ENCODE measurements at places on chromosomes 12 and 14. TPM values are rescaled to one million over a fixed set of nuclear protein-coding genes. Genes with fewer than 3 reads are reported as not detected.
A peak's percentile ranks its signal among the peaks of the same experiment; 100 is the strongest.

- no peak for DNase-seq
Measured at GRCh38 chr12:25063873-25064628, 115.2 kb upstream of the BCAT1 start.

DNA sequence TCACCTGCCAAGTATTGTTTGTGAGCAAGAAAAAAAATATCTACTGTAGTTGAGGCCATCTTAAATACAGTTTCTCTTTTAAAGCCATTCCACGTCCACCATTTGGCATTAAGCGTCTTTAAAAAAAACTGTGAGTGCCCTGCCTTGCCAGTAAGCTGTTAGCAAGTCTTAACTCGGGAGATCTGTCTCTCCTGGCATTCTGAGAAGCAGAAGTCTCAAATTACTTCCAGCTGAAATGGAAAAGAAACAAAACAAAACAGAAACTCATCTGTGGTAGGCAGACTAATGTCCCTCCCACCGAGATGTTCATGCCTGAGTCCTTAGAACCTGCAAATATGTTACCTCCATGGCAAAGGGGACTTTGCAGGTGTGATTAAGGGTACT lies 126.2 kb downstream of the CRADD start:
- DNase-seq = no peak

DNA sequence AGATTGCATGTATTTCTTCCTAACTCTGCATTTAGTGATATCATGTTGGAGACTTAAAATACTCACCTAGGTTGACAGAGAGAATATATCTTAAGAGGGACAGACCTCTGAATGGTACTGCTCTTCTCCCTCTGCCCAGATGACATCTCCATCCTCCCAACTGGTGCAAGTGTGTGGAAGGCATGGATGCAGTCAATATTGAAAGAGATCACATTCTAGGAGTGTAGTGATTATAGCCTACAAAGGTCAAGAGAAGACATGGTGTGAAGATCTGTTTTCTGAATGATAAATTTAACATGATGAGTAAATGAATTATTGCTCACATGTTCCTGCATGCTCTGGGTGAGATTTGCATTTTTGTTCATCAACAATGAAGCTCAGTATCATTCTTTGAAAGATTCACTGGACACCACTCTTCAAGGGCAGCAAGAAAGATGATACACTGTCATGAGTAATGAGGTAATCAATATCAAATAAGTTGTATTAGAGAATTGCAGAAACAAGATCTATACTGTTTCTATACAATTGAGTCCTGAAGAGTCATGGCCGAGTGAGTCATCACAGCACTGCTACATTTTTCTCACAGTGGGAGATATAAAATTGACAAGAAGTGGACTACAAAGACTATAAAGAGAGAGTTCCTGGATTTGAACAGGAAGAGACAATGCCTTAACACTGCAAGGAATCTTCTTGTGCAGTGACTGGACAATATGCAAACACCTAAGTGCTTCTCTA lies 183.3 kb upstream of the KRR1 start:
- no peak for DNase-seq

Gene RERG
- total RNA-seq = 12.4 TPM

DNA sequence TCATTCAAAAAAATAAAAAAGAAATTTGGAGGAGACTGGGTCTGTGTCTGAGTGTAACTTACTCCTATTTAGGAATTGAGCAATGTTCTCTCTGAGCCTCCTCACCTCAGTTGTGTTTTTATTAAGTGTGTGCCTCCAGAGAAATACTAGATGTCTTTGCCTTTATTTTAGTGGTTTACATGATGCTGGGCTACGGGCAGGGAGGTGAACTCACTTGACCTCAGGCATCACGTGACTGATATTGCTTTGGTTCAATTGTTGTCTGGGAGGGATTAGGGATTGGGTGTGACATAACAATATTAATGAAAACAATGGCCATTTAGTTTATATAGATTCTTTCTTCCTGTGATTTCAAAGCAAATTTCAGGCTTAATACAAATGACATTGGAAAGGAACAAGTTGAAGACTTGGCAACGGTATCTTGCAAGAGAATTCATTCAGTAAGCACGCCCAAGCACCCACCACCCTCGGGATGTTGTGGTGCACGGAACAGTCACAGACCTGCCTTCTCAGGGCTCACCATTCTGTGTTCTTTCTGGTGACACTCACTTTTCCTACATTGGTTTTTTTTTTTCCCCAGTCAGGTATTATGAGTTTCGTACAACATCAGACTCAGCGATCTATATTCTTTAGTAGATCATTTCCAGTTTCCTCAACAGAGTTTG lies 77.5 kb downstream of the BMP4 start:
- DNase-seq = no peak

- DNase-seq = no peak
Measured at GRCh38 chr14:69042299-69042698, 63.2 kb upstream of the ACTN1 start.

Gene CEBPE
- total RNA-seq = 0.26 TPM

Gene APOLD1
- 8.9 TPM for total RNA-seq

DNA sequence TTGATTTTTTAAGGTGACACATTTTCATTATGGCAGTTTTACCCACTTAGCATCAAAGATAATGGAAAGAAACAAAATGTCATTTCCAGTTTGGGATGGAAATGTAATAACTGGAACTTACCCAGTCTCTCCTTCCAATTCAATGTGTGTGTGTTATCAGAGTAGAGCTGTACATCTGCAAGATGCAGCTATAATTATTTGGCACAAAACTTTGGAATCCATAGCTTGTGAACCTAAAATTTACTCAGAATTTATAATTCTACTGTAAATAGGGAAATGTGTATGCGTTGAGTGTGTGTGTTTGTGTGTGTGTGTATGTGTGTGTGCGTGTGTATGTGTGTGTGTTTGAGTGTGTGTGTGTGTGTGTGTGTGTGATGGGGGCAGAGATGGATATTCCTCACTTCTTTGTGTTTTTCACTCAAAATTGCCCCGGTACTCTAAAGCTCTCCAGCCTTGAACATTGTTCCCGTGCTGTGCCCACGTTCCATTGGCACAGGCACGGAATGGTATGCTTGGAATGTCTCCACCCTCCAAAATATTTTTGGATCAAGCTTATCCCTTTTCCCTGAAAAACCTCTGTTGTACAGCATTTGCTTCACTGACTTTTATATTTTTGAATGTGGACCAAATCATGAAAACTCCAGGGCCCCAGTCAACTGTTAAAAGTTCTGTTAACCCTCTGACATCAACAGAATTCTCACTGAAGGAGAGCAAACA lies 150.2 kb upstream of the BMP4 start:
- no peak for DNase-seq

Gene KRT86
- 0.97 TPM for total RNA-seq

- no peak for DNase-seq
Measured at GRCh38 chr12:68861890-68862289, 53.9 kb downstream of the MDM2 start.

GRCh38 chr12:124972211-124972610 lies 16.7 kb downstream of the DHX37 start:
- no peak for DNase-seq

Gene ADIPOR2
- total RNA-seq = 66.8 TPM

DNA sequence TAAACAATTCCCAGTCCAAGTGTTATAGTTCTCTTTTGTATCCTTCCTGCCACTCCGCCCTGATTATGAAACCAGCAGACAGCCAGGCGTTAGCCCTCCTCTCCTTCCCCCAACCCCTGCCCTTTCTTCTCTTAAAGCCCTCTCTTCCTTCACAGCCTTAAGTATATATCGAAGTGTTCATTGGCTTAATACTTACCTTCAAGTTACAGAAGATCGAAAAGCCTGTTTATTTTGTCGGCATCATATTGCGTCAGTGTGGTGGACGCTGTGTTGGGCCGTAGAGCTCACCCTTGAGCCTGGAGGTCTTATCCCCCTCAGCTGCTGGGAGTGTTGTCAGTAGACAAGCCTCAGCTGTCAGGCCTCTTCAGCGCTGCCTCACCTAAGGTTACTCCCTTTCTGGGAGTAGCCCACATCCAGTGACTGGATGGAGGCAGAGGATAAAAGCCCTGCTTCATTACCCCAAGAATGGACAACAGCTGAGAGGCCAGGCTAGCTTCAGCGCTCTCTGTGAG lies 36.2 kb downstream of the CMAS start:
- no peak for DNase-seq

Gene KRT74
- not detected for total RNA-seq

DNA sequence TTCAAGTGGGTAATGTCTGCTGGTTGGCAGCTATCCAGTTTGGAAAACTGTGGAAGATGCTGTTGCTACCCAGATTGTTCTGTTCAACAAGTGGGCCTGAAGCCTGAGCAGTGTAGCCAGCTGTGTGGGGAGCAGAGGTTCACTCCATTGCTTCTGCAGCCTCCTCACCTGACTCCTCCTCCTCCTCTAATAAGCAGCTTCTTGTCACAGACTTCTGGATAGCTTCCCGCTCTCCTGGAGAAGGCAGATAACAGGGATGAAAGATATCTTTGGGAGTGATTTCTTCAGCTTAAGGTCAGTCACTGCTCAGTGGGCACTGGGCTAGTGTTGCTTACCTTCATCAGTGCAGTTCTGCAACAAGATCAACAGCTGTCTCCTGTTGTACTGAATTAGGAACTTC lies 2.0 kb downstream of the POP5 start:
- peak; percentile 16 for DNase-seq

DNA sequence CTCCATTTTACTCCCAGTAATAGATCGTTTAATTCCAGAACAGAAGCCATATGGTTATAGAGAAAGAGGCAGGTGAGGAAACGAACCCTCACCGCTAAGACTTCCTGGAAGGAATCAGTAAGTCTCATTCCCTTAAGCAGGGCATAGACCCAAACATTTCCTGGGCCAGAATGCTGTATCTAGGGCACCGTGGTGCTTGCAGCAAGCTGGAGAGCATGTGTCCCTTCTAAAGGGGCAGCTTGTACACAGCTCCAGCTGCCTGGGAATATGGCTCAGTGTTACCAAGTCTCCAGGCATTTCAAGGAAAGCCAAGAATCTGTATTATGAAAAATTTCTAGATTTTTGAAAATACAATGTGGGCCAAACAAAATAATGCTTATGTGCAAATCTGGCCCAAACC lies 73.4 kb downstream of the PPM1H start:
- no peak for DNase-seq

DNA sequence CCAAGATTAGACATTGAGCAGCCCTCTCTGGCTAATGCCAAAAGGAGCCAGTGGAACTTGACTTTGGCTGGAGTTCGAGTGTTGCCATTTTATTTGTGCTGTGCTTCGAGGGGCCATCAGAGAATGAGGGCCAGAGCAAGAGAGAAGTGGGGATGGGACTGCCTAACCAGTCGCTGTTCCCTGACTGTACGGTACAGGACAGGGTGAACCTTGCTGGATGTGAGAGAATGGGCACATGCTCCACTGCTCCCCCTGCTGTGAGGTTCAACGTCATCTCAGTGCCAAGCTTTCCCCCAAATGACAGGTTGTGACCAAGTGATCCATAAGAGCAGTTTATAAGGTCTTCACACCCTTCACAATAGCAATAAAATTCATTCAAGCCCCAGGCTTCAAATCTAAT lies 55.1 kb upstream of the BCL11B start:
- no peak for DNase-seq

- peak; percentile 54 for DNase-seq
Measured at GRCh38 chr12:110281549-110282299, 677 bp downstream of the ATP2A2 start.

DNA sequence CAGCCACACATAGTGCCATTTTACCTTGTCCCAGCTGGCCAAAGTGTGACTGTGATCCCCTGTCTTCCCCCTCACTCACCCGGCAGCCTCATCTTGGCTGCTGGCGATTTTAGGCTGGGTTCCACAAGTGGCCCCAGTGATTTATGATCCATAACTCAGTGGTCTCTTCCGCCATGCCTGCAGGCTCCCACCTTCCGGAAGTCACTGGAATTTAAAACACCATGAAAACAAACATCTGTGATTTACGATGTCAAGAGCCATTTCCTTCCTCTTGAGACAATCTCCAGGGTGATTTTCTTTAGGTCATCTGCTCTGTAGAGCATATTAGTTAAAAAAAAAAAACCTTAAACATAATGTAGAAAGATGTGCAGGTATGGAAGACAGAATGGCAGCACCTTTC lies 282.3 kb downstream of the CACNA1C start:
- no peak for DNase-seq

DNA sequence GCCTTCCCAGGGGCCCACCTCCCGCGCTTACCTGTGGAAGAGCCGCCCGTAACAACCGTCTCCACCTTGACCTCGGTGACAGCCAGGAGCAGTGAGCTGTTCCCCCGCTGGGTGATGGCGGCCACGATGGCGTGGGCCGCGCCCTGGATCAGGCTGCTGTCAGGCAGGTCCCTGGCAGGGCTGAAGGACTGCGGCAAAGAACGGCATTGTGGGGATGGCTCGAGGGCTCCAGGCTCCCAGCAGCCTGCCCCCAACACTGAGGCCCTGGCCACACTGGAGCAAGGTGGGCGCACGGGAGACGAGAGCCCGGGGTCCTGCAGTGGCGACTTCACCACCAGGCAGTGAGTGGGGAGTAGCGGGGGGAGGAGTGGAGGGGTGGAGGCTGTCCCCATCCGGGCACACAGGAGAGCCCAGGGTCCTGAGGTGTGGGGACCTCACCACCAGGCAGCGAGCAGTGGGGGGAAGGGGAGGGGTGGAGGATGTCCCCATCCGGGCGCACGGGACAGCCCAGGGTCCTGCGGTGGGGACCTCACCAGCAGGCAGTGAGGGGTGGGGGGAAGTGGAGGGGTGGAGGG lies 25.0 kb downstream of the JAG2 start:
- no peak for DNase-seq
